ENCODE measurements at places on chromosomes 2 and 18. TPM values are rescaled to one million over a fixed set of nuclear protein-coding genes. Genes with fewer than 3 reads are reported as not detected.

GRCh38 chr2:118668431-118669424 lies 178.7 kb downstream of the EN1 start:
- DNase-seq, result no peak

Gene RAB17
- total RNA-seq, result 3.2 TPM

Gene LYG2
- 1.7 TPM for total RNA-seq

- no peak for DNase-seq
These were observed 43.3 kb downstream of the CYP20A1 start for GRCh38 chr2:203282101-203282500.

GRCh38 chr18:26757263-26758019 lies 108.1 kb downstream of the AQP4 start:
- no peak for DNase-seq

Gene NTSR2
- total RNA-seq, result 0.68 TPM
